Stimulated activated CD4-positive, alpha-beta T cell treated with anti-CD3 and anti-CD28 coated beads, Interleukin-1b, Interleukin-23, amount 100 ng/mL, for 4 hours (primary cell): ENCODE measurements at places on chromosomes 16 and 17.

DNA sequence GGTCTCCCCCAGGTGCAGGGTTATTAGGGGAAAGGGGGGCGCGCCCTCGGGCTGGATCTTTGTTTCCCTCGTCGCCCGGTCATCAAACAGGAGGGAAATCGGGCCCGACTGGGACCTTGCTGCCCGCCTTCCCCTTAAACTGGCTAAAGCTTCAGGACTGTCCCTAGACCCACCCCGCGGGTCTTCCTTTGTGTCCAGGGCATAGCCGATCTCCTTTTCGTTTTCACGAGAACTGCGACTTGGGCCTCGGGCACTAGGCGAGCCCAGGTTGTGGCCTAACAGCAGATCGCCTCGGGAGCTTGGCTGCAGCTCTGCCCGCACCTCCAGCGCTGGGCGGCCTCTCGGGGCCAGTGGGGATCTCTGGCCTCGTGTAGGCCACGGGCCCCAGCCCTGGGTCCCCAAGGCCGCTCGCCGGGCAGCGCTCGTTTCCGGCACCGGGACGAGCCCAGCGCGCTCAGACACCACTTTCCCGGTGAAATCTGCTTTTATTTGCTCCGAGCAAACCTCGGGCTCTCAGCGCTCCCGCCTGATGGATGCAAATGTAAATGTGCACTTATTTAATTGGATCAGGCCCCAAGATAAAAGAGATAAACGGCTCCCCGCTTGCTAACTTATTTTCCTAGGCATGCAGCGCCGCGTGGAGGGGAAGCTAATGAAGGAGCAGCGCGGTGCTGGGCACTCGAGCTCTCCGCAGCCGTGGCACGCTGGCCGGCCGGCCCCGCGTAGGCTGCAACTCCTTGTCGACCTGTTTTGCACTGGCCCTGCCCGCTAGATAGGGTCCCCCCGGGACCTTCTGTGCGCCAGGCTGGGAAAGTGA lies 7.8 kb downstream of the IRX5 start:
- DNase-seq, result no peak

GRCh38 chr17:1179112-1179817 lies 516 bp downstream of the ABR start:
- no peak for DNase-seq

DNA sequence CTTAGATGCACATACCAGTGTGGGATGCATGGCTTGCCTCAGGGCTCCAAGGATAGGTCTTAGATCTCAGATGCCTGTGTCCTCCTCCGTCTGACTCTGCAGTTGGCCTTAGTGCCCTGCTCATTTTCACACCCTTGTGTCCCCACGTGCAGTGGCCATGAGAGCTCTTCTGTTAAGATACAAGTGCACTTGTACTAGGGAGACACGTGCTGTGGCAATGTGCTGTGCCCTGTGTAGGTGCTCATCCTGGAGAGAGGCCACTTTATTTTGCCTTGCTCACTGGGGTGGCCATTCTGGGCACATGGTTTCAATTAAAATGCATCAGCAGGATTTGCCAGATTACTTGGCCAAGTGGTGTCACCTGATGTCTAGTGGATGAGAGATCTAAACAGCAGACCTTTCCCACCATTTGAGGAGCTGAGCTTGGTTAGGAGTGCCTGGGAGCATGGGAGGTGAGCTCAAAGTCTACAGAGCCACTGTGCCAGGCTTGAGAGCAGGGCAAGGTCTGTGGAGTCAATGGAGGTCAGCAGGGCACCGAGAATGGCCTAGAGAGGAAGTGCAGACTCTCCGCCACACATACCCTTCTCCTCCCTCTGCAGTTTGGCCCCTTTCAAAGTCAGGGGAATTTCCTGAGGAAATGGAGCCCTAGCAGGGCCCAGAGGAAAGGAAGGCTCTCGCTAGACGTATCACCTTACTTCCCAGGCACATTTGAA lies 25.2 kb upstream of the SMPD3 start:
- no peak for DNase-seq

DNA sequence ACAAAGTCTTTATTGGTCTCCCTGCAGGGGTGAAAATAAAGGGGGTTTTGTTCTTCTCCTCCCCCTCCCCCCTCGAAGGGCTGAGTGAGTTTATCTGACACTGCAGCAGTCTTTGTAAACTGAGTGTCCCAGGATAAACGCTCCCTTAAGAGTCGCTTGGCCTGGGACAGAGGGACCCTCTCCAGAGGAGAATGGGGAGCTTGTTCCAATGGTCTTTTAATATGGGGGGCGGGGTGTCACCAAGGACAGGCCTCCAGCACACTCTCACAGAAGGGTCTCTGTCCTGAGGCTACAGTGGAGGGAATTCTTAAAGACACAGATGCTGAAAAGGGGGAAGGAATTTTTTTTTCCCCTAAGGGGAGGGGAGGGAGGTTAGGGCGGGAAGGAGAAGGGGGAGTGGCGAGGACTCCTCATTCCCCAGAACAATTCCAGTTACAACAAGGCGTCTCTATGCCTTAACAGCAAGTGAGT lies 455.5 kb downstream of the SOX9 start:
- DNase-seq, result no peak

GRCh38 chr16:21646091-21646490 lies 6.3 kb downstream of the IGSF6 start:
- no peak for DNase-seq

GRCh38 chr17:40378966-40379365 lies 14.4 kb upstream of the GJD3 start:
- no peak for DNase-seq

DNA sequence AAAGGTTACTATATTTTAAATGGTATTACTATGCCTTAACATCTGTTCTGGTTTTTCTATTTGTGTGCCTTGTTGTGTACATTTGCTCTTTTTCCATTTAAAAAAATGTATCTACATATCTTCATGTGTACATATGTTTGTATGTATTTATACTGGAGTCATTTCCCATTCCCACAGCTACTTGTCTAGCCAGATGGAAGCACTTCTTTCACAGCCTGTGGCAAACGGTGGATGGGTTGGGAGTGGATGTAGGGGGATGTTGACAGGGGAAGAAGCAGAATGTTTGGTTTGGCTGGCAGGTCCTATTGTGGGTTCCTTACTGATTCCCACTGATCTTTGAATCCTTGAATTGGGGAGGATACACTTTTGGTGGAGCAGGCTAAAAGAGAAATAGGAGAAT lies 93.6 kb upstream of the CNTNAP4 start:
- no peak for DNase-seq

DNA sequence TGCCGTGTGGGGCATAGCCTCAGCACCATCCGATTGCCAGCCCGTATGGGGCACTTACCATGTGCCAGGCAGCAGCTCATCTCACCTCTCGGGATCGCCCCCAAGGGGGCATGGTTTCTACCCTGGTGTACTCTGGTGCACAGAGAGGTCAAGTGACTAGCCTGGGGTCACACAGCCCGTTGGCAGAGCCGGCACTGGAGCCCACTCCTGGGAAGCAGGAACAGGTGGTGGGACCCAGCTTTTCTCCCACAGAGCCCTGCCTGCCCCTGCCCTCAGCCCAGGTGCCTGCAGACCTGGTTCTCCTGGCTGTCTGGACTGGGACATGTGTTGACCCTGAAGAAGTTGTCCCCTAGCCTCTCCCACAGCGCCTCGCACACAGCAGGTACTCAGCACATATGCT lies 141.8 kb upstream of the CIBAR2 start:
- no peak for DNase-seq

DNA sequence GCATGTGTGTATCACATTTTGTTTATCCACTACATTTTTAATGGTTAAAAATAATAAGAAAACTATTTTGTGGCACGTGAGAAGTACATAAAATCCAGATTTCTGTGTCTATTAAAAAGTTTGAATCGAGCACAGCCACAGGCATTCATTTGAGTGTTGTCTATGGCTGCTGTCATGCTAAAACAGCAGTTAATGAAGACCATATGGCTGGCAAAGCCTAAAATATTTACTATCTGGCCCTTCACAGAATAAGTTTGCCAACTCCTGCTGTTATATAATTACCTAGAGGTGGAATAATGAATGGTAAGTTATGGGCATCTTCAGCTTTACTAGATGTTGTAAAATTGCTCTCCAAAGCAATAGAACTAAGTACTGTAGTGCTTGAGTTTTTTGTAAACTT lies 30.5 kb downstream of the TMEM98 start:
- no peak for DNase-seq

- no peak for DNase-seq
These were observed 1.2 kb downstream of the GPRC5B start for GRCh38 chr16:19883296-19883965.

DNA sequence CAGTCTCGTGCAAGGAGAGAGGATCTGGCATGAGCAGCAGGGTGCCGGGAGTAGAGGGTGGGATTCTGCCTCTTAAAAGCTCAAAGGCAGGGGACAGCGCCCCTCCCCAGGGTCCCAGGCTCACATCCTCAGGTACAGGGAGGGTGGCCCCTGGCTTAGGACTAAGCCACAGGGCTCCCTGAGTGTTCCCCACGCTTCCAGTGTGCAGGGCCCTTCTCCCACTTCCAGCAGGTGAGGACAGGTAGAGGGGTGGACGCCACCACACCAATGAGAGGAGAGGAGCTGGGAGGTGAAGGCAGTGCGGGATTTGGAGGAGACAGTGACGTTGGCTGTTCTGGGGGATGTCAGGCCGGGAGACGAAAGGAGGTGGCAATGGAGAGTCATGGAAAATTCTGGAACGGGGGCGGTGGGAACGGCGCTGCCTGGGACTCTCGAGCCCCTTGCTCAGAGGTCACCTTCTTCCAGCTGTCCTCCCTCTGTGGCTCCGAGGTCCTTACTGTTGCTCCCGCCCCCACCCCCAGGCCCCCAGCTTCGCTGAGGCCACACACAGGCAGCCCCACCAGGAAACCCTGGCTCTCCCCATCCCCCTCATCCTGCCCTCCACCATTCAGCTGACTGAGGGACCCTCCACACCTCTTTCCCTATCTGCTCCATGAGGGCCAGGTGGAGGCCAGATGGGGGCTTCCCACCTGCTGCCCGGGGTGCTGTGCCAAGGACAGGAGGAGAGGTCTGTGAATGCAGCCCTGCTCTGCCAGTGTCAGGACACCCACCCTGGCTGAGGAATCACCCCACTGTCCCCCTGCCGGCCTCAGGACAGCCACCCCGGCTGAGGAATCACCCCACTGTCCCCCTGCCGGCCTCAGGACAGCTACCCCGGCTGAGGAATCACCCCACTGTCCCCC lies 57.7 kb upstream of the ACSF3 start:
- DNase-seq, result no peak

DNA sequence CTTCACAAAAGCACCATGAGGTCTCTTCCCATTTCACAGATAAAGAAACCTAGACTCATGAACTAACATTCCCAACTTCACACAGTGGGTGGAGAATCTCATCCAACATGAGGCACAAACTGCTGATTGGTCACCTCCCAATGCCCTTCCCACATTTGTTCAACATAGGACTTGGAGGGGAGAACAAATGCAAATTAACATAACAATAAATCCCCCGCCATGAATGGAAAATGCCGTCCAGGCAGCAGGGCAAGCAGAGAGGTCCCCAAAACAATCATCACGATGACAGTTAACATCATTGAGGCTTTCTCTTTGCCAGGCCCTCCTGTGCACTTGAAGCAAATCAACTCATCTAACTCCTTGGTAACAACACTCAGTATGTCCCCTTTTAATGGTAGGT lies 185.3 kb downstream of the TMEM132E start:
- no peak for DNase-seq

GRCh38 chr17:33106525-33107165 lies 115.0 kb downstream of the SPACA3 start:
- no peak for DNase-seq

- DNase-seq, result no peak
These were observed 590 bp downstream of the ITGAX start for GRCh38 chr16:31355431-31356100.

- no peak for DNase-seq
These were observed 60.6 kb upstream of the MARCHF10 start for GRCh38 chr17:62868723-62869122.

DNA sequence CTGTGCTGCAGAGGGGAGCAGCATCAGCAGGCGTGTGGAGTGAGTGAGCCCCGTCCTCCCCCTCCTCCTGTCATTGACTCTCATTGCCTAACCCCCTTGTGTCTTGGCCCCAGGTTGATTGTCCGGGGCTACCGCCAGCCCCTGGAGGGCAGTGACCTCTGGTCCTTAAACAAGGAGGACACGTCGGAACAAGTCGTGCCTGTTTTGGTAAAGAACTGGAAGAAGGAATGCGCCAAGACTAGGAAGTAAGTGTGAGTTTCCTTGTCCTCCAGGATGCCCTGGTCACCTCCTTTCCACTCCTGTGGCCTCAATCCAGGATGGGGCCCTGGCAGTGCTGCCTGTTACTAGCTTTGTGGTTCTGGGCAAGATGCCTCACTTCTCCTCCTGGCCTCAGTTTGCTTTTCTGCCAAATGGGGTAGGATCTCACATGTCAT lies 87.0 kb downstream of the ABCC1 start:
- no peak for DNase-seq

- DNase-seq, result no peak
These were observed 71.5 kb downstream of the SEC14L1 start for GRCh38 chr17:77212081-77212832.

- no peak for DNase-seq
These were observed 608.3 kb upstream of the SALL1 start for GRCh38 chr16:51759329-51759728.

DNA sequence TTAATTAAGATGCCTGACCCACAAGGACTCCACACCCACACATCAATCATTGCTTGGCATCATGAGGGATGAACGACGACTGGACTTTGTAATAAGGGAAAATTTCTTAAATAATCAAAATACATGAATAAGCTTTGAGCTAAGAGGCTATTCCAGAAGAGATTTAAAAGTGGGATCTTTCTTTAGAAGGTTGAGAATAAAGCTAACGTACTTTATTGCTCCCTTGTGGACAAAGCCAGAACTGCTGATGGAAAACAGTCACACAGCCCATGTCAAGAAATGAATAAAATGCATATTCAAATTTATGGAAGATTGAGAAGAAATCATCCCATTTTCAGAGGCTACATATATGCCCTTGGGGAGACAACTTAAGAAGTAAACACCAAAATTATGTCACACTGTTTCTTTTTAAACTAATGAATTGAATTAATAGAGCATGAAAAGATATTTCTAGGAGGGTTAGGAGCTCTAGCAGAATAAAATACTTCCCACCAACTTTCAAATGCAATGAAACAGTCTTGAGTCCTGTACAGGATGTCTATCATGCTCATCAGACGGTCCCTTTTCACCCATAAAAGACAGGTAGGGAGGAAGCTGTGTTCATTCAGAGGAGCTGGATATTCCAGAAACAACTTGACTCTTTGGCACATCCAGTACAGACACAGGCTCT lies 60.2 kb upstream of the PHOSPHO1 start:
- no peak for DNase-seq

- no peak for DNase-seq
These were observed 692.9 kb upstream of the KIF2B start for GRCh38 chr17:53129863-53130262.

DNA sequence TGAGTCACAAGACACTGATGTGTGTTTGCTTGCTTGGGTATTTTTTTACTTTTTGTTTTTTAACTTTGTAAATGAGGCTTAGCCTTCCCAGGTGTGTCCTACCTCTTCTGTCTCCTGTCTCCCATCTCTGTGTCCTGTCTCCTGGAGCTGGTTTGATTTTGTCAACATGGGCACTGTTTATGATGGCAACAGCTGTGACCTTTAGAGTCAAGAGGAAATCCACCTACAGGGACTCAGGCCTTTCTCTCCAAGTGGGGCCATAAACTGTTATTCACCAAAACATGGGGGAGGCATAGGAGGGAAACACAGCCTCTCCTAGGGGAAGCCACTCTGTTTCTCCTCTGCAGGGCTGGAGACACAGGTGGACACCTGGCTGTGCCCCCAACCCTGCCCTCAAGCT lies 13.1 kb upstream of the PLCG2 start:
- DNase-seq, result no peak
